ENCODE measurements at places on chromosomes 13 and 19.

DNA sequence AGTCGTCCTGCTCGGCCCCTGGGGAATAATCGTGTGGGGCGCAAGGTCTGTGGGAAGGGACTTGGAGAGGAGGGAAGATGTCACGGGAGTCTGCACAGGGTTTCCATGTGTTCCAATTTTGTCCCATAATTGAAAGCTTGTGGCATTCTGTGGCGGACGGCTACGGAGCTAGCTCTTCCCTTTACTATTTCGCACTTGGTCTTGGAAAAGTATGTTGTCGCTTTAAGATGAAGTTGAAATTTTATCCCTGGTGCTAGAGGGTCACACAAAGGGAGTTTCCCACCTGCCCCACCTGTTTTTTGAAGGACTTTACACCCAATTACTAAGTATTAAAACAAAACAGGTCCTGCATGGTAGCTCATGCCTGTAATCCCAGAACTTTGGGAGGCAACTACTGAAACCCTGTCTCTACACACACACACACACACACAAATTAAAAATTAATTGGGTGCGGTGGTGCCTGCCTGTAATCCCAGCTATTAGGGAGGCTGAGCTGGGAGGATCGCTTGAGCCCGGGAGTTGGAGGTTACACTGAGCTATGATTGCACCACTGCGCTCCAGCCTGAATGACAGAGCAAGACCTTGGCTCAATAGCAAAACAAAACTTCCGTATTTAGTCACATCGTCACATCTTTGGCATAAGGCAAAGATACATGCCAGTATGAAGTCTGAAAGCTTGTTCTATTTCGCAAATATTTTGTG lies 967 bp upstream of the TPT1 start:
- peak; percentile 72 for DNase-seq

DNA sequence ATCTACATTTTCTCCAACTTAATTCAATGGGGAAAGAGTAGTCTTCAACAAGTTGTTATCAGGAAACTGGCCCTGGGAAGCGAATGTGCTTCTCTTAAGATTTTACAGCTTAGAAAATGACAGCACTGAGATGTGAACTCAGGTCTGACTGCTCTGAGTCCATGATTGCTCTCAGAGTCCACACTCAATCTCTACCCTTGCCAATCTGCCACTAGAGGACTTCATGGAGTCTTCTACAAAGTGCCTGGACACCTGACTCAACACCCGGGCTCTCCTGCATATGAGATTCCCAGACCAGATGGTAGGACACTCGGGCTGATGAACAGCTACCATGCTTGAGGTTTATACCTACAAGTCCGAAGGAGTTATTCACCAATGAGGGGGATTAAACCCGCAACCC lies 74.8 kb downstream of the ABCC4 start:
- DNase-seq, result no peak

DNA sequence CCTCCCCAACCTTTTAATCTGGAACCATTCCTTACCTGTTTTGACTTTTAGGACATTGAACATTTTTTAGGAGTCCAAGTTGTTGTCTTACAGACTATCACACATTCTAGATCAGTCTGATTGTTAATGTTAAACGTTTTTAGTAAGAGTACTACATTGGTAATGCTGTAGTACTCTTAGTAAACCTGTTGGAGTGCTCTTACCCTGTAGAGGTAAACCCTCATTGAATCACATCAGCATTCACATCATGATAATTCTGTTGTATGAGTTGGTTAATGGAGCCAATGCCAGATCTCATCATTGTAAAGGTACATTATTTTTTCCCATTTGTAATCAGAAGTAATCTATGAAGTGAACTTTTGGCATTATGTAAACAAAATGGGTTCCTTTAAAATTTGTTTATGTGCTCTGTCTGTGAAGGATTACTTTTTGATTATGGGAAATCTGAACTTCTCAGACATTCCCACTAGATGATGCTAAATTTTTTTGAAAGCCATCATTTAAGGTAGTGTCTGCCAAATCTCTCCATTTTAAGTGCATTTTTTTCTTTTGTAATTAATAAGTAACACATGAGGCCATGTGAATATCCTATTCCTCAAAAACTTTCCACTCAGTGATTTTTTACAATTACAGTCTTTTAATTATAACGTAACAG lies 55.2 kb downstream of the VWA8 start:
- no peak for DNase-seq

- no peak for DNase-seq
Measured at GRCh38 chr13:43319617-43320444, 296.4 kb downstream of the DNAJC15 start.

GRCh38 chr13:78420814-78421213 lies 182.5 kb downstream of the POU4F1 start:
- no peak for DNase-seq

GRCh38 chr13:24899601-24900000 lies 135.6 kb downstream of the RNF17 start:
- DNase-seq, result no peak

GRCh38 chr19:55391702-55392615 lies 6.2 kb downstream of the RPL28 start:
- DNase-seq, result no peak

DNA sequence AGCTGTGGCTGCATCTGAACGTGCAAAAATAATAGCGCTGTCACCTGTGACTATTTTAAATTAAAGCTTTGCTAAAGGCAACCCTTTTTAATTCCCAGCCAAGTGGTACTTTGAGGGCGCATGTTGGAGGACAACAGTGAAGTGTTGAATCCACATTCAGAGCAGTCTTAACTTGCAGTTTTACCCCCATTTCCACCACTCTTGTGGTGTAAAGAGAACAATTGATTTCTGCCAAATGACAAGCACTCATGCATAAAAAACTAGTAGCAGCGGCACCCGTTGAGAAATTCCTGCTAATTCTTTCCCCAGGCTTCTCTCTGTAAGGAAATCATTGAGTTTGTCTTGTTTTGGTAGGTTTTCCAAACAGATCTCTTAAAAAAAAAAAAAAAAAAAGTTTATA lies 1033.3 kb downstream of the EFNB2 start:
- DNase-seq, result no peak

DNA sequence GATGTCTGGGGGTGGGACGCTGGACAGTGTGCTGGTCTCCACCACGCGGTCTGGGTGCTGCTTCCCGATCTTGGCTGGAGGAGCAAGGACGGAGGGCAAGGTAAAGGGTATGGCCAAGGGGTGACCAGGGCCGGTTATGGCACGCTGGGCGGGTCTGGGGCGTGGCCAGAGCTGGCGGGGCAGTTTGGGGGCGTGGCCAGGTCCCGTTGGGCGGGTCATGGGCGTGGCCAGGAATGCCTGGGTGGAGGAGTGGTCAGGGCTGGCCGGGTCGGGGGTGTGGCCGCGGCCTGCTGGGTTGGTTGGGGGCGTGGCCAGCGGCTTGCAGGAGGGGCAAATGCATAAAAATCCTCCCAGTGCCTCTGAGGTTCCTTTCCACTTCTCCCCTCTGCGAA lies 19.2 kb downstream of the GPX4 start:
- peak; percentile 69 for DNase-seq

DNA sequence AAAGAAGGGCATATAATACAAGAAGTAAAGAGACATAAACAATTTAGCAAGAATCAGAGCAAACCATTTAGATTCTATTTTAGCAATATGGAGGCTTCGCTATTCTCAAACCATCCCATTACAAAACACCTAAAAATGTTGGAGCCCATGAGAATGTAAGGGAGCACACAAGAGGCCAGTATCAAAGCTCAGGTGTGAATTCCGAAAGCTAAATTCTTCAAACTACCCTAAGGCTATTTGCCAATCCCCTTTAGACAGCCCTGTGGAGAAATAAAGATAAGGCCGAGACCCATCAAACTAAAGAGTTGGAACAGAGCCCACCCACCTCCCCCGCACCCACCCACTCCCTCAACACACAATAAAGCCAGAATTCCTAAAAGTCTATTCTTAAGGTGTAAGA lies 210.8 kb upstream of the MAB21L1 start:
- no peak for DNase-seq

- no peak for DNase-seq
Measured at GRCh38 chr19:34964598-34964997, 569 bp upstream of the ZNF792 start.

- DNase-seq, result no peak
Measured at GRCh38 chr13:30877335-30877734, 28.7 kb upstream of the MEDAG start.

- peak; percentile 19 for DNase-seq
Measured at GRCh38 chr19:17824339-17824738, 3.0 kb upstream of the INSL3 start.

DNA sequence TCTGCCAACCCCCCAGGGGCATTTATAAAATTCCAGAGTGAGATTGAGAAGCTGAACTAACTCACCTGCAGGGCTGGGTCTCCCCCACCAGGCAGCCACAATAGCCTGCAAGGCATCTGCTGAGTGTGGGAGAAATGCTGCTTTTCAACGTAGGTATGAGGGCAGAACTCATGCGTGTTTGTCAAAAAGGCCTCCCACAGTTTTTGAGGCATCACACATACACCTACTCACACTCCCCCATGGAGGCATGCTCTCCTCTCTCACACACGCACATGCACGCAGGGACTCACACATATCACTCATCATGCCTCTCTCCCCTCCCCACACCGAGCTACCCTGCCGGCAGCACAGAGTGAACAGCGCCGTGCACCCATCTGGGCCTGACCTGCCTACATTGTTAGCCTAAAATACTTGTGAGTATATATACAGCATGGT lies 390.5 kb downstream of the FGF9 start:
- DNase-seq, result peak; percentile 37

- DNase-seq, result no peak
Measured at GRCh38 chr13:37741536-37741935, 128.0 kb downstream of the TRPC4 start.

GRCh38 chr19:55579766-55580621 lies 654 bp downstream of the ZNF579 start:
- DNase-seq, result no peak

GRCh38 chr19:813219-814151 lies 8.3 kb downstream of the PLPPR3 start:
- DNase-seq, result no peak

DNA sequence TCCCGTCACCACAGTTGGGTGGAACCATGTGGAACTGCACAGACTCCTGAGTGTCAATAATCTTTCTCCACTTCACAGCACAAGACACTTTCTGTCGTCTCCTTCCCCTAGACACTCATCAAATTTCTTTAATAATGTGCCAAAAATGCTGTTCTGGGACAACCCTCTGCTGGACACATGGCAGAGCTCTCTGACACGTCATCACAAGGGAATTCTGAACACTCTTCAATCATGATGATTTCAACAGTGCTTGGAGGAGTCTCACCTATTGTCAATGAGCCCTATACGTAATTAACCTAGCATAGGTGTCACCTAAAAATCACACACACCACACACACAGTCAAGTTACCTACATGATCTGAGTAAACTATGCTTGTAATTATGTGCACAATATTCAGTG lies 141.3 kb downstream of the STOML3 start:
- DNase-seq, result no peak

GRCh38 chr19:4365341-4365740 lies 22.0 kb downstream of the MPND start:
- no peak for DNase-seq

GRCh38 chr19:16337809-16338469 lies 13.3 kb downstream of the KLF2 start:
- DNase-seq, result no peak

- no peak for DNase-seq
Measured at GRCh38 chr19:16124953-16125352, 13.3 kb downstream of the RAB8A start.

GRCh38 chr13:36453516-36453915 lies 21.2 kb downstream of the CCNA1 start:
- no peak for DNase-seq

- no peak for DNase-seq
Measured at GRCh38 chr13:41675306-41675705, 218.0 kb downstream of the RGCC start.

DNA sequence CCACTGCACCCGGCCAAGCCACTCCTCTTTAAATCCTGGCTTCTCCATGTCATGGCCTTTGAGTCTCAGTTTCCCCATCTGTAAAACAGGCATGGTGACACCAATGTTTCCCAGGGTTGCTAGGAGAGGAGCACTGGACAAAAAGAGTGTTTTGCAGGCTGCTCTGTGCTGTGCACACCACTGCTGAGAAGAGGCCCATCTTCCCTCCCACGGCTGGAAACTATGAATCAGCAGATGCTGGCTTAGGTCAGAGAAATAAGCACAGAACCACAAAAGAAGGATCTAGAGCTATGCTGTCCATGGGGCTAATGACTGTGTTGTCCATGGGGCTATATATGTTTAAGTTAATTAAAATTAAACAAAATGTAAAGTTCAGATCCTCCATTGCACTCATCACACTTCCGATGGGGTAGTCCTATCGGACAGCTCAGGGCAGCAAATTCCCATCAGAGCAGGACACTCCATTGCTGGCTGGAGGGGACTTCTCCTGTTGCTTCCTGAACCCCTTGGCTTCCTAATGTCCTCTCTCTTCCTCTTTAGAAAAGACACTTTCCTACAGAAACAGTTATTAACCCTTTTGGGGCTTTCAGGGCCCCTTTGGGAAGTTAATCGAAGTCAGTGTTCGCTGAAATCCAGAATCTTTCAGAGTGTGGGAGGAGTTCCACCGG lies 37.1 kb downstream of the TSHZ3 start:
- DNase-seq, result peak; percentile 37

DNA sequence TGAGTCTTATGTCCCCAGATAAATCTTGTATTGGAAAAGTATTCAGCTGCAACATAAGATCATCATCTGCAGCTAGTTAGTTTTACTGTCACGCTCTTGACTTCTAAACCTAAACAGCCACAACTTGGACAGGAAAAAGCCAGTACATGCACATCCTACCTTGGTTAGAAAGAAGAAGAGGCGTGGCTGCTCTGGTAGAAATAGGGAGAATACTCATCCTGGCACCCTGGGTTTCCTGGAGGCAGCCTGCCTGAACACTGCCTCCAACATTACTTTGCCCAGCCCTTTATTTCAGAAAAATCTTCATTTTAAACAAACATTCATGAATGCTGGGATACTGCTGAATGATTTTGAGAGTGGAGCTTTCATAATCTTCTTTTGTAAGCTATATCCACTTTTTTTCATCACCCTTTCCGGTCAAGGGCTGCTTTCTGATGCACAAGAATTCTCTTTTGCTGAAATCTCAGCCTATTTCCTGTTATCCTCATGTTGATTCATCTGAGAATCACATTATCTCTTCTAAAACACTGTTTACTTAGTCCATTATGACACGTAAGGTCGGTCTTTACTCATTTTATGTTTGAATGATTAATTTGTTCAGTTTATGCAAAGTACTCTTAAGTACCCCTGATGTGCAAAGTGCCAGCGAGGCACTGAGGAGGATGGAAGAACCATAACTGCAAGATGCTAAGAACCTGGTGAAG lies 55.2 kb downstream of the STARD13 start:
- no peak for DNase-seq

DNA sequence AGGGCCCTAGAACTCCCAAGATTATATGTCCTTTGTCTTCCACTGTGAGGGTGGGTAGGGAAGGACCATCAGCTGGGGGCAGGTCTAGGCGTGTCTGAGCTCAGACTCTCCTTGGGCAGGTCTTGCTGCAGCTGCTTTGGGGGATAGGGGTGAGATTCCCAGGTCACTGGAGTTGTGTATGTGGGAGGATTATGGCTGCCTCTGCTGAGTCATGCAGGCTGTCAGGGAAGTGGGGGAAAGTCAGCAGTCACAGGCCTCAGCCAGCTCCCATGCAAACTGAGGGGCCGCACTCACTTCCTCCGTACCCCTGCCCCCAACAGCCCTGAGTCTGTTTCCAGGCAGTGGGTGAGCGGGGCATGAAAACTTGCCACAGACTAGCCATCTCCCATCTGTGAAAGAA lies 600.8 kb downstream of the DIAPH3 start:
- no peak for DNase-seq

- no peak for DNase-seq
Measured at GRCh38 chr13:95834134-95834765, 157.3 kb downstream of the DNAJC3 start.

- no peak for DNase-seq
Measured at GRCh38 chr19:38978326-38978689, 2.8 kb upstream of the FBXO17 start.

- DNase-seq, result no peak
Measured at GRCh38 chr19:43778651-43779050, 2.1 kb downstream of the KCNN4 start.
